ENCODE measurements at places on chromosomes 4 and X. TPM values are rescaled to one million over a fixed set of nuclear protein-coding genes. Genes with fewer than 3 reads are reported as not detected.
A peak's percentile ranks its signal among the peaks of the same experiment; 100 is the strongest.

GRCh38 chr4:145251391-145251790, 71.0 kb upstream of the OTUD4 start:
- no peak overlapping the region for H3K27ac ChIP-seq
- H3K4me3 ChIP-seq: no peak overlapping the region
- H3K27me3 ChIP-seq: no peaks in the 10 kb centered on the region
- H3K4me1 ChIP-seq: no peaks in the 10 kb centered on the region
- no peak for DNase-seq
- H3K36me3 ChIP-seq: no peaks in the 10 kb centered on the region

DNA sequence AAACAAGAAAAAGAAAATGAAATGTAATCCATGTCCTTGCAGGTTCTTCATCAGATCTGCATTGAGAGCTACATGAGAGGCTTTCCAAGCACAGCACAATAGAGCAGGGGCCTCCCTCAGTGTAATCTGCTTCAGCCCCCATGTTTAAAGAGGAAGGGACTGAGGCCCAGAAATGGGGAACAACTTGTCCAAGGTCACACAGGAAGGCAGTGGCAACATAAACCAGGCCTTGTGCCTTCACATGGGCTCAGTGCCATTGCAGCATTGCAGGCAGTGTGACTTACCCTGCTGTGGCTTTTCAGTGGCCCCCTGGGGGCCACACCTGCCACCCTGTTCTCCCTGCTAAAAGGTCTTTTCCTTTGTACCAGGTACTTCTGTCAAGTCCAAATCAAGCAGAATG, 20.9 kb upstream of the CD99L2 start:
- no peak for DNase-seq
- H3K4me1 ChIP-seq: no peaks in the 10 kb centered on the region
- H3K4me3 ChIP-seq: no peak overlapping the region
- no peaks in the 10 kb centered on the region for H3K36me3 ChIP-seq
- no peak overlapping the region for H3K27ac ChIP-seq
- no peaks in the 10 kb centered on the region for H3K27me3 ChIP-seq

DNA sequence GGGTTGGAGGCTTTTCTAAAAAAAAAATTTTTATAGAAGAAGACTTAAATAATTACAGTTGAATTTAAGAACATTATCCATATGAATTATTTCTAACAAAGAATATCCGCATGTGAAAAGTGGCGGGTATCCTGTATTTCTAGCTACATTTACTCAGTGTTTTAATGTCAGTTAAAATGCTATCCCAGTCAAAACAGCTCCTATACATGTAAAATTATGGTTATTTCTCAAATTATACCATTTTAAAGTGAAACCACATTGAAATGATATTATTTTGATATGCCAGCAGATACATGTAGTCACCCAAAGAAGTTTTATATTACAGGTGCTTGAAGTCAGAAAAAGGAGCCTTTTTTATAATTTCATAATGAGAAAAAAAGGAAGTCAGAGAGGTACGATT, 168.5 kb upstream of the ATOH1 start:
- DNase-seq: no peak
- H3K4me1 ChIP-seq: no peaks in the 10 kb centered on the region
- no peak overlapping the region for H3K4me3 ChIP-seq
- H3K27me3 ChIP-seq: no peaks in the 10 kb centered on the region
- H3K27ac ChIP-seq: no peak overlapping the region
- no peaks in the 10 kb centered on the region for H3K36me3 ChIP-seq

DNA sequence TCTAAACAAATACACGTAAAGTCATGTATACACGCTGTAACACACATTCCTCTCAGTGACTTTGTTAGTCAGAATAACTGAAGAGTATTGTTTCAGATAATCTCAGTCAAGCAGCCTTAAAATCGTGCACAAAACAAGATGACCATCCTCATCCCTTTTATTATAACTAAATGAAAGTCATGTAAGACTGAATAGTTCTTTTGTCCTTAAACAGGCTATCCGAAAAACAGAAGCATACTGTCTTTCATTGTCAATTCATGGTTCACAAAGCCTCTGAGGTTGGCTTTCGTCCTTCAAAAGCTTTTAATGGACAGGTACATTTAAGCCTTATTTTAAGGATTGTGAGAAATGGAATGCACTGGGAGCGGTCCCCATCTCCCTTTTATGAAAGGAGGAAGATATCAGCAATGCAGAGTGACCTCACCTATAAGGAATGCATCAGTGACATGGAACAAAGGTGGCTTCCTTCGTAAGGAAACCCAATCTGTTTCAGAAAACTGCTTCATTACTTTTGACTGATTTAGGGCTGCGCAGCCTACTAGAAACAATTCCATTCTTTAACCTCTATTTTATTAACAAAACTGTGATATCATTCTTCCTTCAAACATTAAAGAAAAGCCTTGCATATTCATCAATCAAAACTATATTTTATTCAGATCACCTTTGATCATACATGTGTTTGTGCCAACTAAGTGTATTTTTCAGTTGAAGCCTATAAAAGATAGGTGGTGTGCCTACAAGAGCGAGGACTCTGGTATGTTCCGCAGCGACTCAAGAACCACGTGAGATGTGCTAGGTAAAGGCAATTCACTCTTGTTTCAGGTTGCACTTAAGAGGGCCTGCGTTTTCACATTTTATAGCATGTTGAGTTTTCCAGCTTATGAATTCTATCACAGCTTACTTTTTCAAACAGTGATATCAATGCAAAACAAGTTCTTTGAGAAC, 19.2 kb downstream of the SH3RF1 start:
- DNase-seq: no peak
- H3K36me3 ChIP-seq: no peaks in the 10 kb centered on the region
- peak overlapping the region; percentile 19 for H3K27ac ChIP-seq
- H3K4me1 ChIP-seq: peaks cover 46% of the 10 kb centered on the region
- H3K4me3 ChIP-seq: no peak overlapping the region

- DNase-seq: no peak
- no peaks in the 10 kb centered on the region for H3K36me3 ChIP-seq
- H3K4me1 ChIP-seq: no peaks in the 10 kb centered on the region
- H3K27me3 ChIP-seq: no peaks in the 10 kb centered on the region
Observed at GRCh38 chrX:117936118-117936517, 180.5 kb downstream of the KLHL13 start.

HTN1 gene
- total RNA-seq: not detected

TCEAL9 gene
- 95.7 TPM for total RNA-seq

DNA sequence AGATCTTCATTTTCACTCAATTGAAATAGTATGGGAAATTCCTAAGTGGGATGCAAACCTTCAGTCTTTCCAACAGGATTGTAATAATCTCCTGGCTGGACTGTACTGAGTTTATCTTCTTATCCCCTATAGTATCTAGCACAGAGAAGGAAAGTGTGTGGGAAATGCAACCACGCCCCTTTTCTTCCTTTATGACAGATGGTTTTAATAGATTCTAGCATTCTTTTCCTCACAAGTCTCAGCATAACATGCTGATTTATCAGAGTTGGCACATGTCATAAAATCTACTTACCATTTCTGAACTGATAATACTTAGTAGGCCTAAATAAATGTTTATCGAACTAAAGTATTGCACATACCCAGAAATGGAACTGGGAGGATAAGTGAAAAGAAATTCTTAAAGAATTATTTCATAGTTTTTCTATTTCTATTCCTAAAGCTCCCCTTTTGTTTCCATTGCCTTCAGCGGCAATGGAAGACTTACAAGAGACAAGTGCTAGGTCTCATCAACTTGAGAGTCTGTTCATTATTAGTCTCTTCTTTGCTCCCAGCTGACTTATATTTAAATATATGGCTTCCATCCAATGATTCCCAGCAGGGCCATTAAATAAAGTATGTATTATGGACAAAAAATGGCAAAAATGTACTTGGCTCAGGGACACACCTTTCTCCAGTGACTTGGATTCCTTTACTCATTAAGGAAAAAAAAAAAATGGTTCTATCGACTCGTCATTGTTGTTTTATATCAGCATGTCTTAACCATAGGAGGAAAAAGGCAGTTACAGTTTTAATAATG, 484.5 kb downstream of the IL1RAPL1 start:
- H3K36me3 ChIP-seq: no peaks in the 10 kb centered on the region
- H3K27me3 ChIP-seq: no peaks in the 10 kb centered on the region
- H3K4me3 ChIP-seq: no peak overlapping the region
- DNase-seq: no peak

FRYL gene
- total RNA-seq: 66.4 TPM

DIPK2B gene
- total RNA-seq: 4.0 TPM

DNA sequence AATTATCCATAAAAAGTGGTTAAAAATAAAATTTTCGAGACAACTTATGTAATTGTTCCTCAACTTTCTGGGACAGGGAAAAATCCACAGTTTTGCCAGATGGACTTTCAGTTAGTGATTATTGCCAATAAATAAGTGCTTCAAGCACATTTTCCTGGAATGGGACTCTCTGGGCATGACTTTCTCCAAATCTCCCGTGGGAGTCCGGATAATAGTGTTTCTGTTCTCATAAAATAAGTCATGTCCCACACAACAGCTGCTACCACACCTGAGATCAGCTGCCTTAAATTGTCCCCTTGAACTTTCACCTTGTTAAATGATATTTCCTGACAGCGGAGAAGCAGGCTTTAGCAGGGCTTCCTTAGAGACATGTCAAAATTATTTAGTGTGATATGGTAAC, 133.4 kb upstream of the NAP1L5 start:
- H3K27ac ChIP-seq: no peak overlapping the region
- no peaks in the 10 kb centered on the region for H3K27me3 ChIP-seq
- H3K36me3 ChIP-seq: no peaks in the 10 kb centered on the region
- H3K4me3 ChIP-seq: no peak overlapping the region
- H3K4me1 ChIP-seq: no peaks in the 10 kb centered on the region
- DNase-seq: no peak
